ENCODE measurements at places on chromosomes 7 and 10.
A peak's percentile ranks its signal among the peaks of the same experiment; 100 is the strongest.

DNA sequence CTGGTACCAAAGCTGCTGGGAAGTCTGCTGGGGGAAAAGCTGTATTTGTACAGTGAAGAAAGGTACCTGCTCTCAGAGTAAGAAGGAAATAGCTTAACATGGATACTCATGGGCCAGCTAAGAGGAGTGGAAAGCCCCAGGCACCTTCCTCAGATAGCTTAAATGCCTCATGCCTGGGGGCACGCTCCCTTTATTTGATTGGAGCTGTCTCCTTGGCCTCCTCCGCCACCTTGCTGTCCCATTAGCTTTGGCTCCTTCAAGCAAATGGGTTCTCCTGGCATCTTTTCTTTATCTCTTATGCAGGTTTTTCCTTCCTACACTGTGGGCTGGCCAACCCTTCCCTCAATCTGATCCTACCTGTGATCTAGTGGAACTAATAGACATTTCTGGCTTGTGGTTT lies 318.5 kb downstream of the SH2D4B start:
- no peak for DNase-seq

- no peak for DNase-seq
Observed at GRCh38 chr10:7133278-7133677, 277.6 kb downstream of the SFMBT2 start.

- no peak for DNase-seq
Observed at GRCh38 chr10:21506351-21506750, 19.1 kb downstream of the SKIDA1 start.

DNA sequence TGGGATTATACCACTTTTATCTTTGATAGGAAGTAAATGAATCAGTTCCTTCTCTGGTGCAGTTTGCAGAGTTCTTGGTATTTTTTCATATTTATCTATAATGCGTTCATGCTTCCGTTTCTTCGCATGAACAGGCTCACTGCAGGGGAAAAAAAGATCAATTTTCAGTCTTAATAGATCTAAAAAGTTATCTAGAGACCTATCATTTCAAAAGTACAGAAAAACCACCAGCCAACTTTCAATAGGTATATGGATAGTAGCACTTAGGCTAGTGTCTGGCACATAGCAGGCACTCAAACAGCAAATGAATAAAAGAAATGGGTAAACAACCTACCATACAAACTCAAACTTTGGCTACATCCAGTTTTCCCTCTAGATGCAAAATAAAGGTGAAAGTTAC lies 5.5 kb downstream of the NOC3L start:
- DNase-seq, result no peak

DNA sequence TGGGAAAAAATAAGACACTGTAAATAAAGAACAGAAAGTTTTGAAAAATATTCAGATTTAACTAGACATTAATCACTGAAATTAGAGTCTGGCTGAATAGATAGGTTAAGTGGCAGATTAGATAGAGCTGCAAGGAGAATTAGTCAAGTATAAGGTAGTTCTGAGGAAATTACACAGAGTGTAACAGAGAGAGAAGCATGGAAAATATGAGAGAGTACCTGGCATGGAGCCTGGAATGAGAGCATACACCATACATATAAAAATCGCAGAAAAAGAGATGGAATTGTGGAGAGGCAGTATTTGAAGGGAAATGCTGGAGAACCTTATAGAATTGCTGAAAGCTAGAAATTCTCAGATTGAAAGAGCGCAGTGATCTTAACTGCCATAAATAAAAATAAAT lies 46.9 kb downstream of the ZNRF2 start:
- DNase-seq, result no peak

DNA sequence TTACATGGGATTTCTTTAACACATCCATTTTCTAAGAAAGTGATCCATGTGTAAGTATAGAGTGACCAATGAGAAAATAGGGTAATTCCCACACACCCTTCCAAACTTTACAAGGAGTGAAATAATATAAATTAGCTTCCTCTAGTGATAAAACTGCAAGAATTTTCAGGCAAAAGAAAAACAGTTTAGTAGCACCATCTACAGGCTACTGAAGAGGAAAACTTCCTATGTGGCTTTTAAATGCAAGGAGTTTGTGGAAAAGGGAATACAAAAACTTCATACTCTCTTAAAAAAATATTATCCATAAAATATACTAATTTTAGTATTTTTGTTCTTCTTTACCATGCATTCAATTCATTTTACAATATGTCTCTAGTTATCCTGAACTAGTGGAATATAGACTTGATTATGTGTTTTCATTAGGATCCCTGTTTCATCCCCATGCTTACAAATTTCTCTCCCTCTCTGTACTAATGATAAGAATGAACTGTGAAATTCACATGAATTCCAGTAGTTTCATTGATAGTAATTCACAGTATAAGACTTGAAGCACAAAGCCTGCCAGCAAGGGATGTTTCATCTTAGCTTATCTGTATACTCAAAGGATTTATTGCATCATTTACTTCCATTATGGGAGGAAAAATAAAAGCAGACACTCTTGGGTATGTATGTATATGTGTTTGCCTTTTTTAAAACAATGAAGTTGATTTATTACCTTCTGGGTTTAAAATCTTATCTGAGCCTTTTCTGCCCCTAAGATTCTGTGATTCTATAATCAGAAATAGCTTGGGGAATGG lies 442.9 kb downstream of the AUTS2 start:
- peak; percentile 36 for DNase-seq

GRCh38 chr7:97078023-97078969 lies 39.2 kb upstream of the SDHAF3 start:
- no peak for DNase-seq

- DNase-seq, result peak; percentile 56
Observed at GRCh38 chr7:101518336-101518735, 110.8 kb downstream of the MYL10 start.

All from fibroblast of skin of abdomen (primary cell).